ENCODE measurements at places on chromosomes 11 and 22.

DNA sequence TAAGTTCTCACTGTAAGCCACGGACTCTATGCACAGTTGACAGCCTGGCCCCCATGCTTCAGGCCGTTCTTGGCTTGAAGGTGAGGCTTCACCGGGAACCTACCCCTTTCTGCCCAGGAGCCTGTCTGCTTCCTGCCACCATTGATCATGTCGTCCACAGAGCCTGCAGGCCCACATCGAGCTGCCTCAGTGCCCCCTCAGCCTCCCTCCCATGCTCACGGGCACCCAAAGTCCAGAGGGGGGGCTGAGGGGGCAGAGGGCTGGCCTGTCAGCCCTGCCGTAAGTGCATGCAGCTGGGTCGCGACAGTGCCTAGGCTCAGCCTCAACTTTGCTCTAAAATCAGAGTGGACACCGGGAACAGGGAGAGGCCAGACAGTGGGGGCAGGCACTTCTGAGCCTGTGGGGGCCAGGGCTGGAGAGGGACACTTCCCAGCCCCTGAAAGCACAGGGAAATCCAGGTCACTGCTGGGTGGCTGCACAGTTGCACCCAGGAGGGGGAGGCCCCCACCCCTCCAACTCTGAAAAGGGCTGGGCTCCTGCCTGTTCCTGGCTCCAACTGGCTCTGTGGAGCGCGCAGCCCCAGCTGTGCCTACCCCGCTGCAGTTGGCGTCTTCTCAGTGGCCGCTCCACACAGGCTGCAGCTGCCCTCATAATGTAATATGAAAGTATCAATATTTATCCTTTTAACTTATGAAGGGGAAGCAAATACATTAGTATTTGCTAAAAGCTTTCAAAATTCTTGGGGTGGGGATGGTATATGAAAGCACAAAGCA, 598.6 kb downstream of the DLG2 start:
- no peak for DNase-seq

DNA sequence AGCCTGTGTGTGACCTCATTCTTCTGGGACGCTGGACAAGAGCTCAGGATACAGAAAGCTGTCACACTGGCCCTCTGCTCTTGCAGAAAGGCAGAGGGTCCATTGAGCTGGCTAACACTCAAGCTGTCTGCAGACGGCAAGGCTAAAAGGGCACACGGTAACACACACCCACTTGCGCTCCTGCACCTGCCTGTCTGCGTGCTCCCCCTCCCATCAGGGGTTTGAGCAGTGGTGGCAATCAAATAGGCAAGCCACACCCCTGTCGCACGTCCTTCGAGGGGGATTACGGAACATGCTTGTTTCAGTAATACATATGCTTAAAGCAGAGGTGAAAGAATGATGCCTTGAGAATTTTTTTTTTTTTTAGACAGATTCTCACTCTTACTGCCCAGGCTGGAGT, 7.1 kb upstream of the QSER1 start:
- DNase-seq, result no peak

DNA sequence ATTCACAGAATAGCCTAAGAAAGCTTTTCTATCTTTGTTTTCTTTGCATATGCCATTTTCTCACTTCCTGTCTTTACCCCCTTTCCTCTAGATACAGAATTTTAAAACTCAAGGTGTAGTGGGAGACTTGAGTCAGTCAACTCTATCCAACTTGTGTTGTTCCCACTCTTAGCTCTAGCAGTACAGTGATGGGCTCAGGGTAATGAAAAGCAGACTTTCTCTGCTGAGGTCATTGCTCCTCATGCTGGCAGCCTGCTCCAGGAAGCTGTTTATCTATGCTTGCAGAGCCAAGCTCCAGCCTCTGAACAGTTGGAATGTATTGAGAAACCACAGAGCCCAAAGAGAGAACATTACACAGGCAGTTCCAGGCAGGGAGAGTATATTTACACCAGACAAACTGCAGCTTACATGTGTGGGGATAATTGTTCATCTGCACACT, 68.1 kb downstream of the CSTPP1 start:
- no peak for DNase-seq

GRCh38 chr11:46976182-46976854, 39.8 kb downstream of the CSTPP1 start:
- no peak for DNase-seq
